H54 (cell line): ENCODE measurements at places on chromosomes 5 and 9.

DNA sequence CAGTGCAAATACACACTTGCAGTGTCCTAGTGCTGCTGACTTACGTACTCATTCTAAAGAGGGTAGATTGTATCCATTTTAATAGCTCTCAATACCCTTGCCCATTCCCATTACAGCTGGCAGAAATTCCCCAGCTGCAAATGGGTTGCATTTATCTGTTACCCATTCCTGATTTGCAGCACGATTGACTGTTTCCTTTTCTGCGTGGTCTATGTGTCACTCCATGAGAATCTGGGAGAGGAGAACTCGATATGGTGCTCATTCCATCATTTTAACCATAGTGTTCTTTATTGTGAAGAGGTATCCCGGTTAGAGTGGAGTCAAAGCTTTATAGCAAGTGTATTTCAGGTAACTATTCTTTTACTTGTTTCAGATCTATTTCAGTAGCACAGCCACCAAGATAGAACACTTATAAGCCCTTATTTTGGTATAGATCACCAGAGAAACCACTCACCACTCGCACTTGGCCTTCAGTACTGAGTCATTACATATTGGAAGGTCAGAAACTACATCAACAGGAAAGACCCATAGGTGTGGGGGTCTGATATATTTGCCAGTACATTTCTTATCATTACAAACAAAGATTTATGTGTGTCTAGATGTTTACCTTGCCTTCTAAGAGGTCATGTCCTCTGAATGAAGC is 139.5 kb downstream of the MUSK start:
- DNase-seq = no peak

DNA sequence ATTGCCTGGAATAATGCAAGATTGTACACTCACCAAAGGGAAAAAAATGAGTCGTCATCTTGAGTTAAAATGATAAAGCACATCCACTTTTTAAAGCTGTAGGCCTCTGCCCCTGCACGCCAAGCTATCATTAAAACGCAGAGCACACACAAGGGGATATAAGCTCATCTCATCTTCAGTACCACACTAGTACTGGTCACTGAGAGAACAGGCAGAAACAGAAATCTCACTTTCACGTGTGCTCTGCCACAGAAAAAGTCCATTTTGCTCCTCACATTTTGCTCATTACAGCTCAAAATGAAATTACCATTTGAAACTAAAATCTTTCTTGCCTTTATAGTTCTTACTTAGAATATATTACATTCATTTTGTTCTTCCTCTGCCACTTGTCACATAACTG is 99.2 kb upstream of the SLC30A5 start:
- no peak for DNase-seq

GRCh38 chr5:135660826-135661575 is 82.2 kb upstream of the CXCL14 start:
- no peak for DNase-seq

GRCh38 chr5:43312699-43313034 is 545 bp downstream of the HMGCS1 start:
- peak; percentile 12 for DNase-seq

DNA sequence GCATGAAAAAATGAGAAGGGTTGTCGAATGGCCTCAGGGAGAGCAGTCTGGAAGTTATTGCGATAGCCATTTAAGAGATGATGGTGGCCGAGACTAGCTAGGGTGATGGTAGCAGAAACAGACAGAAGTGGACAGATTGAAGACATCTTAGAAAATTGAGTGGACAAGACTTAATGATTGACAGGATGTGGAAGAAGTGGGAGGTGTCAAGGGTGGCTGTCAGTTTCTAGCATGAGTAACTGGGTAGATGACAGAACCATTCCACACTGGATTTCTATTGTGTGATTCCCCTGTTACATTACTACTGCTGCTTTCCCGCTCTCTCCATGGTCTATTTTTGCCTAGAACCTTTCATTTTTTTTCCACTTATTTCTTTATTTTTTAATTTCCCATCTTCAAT is 12.6 kb downstream of the CHMP5 start:
- no peak for DNase-seq

DNA sequence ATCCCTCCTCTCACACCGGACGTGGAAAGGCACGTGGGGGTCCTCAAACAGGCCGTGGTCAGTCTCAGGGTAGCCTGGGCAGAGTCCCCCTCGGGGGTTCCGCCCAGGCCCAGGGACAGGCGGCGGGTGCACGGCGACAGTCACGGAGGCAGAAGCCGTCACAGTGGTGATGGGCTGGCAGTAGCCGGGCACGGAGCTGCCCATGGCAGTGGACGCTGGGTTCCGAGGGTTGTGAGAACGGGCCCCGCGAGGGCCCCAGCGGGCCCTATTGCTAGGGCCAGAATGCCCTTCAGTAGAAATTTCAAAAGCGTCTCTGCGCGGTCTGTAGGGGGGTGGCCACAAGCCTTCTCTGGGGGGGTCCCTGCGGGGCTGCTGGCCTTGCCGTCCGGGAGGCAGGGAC is 69.8 kb downstream of the PTCH1 start:
- DNase-seq = no peak

DNA sequence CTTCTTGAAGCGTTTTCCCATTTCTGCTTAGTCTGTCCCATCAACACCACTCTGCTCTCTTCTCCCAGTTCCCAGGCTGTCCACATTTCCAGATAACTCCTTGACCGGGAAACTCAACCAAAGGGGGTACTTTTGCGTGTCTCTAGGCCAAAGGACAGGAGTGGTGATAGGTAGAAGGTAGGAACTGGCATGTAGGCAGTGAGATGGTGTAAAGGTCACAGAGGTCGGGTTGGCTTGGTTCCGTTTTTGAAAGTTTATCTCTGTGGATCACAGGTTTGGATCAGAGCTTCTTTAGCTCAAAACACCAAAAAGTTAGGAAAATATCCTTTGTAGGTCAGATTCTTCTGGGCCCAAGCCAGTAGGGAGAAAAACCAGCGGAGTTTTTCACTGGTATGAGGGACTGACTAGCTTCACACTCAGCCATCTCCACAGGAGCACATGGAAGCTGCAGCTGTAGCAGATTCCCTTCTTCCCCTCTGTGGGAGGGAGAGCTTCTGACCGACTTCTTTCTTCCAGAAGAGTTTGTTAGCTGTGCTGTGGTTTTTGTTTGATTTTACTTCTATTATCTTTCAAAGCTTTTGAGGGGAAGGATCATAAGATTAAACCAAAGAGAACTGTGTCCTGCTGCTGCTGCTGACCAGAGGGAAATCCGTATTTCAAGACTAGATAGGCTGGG is 98.4 kb upstream of the DMRT1 start:
- no peak for DNase-seq
